ENCODE measurements at places on chromosomes 1 and 21.

- no peak for DNase-seq
Measured at GRCh38 chr21:21713651-21714180, 715.5 kb downstream of the NCAM2 start.

GRCh38 chr21:24729568-24729967 lies 877.7 kb downstream of the MRPL39 start:
- no peak for DNase-seq

GRCh38 chr1:216849146-216849545 lies 125.9 kb upstream of the ESRRG start:
- DNase-seq: no peak

- DNase-seq: no peak
Measured at GRCh38 chr1:241751524-241751923, 96.5 kb upstream of the EXO1 start.

GRCh38 chr1:79929356-79929755 lies 922.8 kb upstream of the ADGRL4 start:
- DNase-seq: no peak

Measured in cerebellar cortex (tissue), 1 donor.